ENCODE measurements at places on chromosomes 6 and 20. TPM values are rescaled to one million over a fixed set of nuclear protein-coding genes. Genes with fewer than 3 reads are reported as not detected.

The HLA-DOA gene
- total RNA-seq: 4.7 TPM

The KHDC1L gene
- total RNA-seq: not detected

GRCh38 chr20:32218156-32218900, 10.6 kb downstream of the POFUT1 start:
- DNase-seq: no peak

The SYNGAP1 gene
- 6.8 TPM for total RNA-seq

The SPDEF gene
- total RNA-seq: 59.4 TPM

DNA sequence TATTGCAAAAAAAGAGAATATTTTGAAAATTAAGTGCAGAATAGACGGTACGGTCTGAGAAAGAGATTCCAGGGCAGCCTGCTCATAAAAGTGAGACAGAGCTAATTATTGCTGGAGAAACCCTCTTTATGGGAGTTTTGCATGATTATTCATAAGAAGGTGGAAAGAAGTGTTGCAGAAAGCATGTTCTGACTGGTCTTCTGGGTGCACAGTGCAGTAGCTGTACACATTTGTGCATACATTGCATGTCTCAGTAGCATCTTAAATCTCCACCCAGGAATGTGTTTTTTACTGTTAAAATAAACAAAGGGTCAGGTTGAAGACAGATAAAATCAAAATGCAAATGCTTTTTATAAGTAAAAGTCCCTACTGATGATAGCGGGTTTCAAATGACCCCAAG, 1813.6 kb upstream of the DEFB115 start:
- DNase-seq: no peak

- no peak for DNase-seq
Measured at GRCh38 chr6:161195386-161195785, 78.5 kb downstream of the AGPAT4 start.

The PLN gene
- 2.7 TPM for total RNA-seq

DNA sequence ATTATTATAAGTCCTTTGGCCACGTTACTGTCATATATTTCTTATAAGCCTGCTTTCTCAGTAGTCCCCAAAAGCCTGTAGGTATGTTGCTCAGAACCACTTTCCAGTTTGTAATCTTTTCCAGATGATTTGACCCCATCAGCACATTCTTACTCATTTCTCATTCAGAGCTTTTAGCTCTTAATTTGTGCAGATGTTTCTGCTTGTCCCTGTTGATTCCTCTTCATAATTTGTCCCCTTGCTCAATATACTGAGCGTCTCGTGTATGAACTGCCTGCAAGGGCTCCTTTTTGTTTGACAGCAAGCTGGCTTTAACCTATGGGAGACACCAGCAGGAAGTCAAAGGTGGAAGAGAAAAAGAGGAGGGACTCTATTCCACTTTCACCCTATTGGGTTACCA, 733.8 kb upstream of the GJE1 start:
- DNase-seq: no peak

- DNase-seq: no peak
Measured at GRCh38 chr6:85472744-85473143, 22.9 kb downstream of the NT5E start.

GRCh38 chr6:14743474-14744211, 502.2 kb upstream of the JARID2 start:
- no peak for DNase-seq

DNA sequence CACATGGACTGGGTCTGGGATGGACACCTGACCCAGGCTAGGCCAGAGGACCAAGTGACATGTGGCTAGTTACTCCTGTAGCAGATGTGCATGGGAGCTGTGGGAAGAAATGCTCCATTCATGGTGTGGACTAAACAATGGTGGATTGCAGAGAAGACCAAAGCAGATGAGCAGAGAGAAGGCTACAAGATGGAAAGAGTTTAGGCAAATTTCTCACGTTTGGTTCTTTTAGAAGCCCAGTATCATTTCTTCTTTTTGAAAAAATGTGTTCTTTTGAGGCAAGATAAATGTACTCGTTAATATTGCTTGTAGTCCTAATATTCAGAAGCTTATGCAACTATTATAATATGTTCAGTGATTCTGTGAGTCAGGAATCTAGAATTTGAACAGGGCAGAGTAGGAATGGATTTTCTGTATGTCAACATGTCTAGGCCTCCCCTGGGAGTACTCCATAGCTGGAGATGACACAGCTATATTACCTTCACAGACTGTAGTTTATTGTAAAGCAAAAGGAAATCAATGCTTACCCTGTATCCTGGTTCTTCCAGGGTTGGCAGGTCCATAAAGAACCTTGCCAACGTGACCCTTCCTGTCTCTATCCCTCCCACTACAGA, 2.3 kb upstream of the BTN2A1 start:
- DNase-seq: no peak

DNA sequence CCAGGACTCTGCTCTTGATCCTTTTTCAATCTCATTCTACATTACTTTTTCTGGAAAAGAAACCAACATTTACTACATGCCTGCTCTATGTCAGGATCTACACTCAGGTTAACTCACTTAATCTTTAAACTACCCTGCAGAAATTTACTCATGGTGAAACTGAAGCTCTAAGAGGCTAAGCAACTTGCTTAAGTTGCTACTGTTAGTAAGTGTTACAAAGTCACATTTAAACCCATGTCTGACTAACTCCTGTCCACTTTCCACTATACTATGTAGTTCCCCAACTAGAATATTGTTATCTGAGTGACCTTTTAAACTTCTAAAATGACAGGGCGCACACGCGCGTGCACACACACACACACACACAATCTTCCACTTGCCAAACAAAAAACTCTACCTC, 5.0 kb downstream of the CEP162 start:
- no peak for DNase-seq

The CCR6 gene
- 0.21 TPM for total RNA-seq

GRCh38 chr20:20772497-20773085, 60.1 kb upstream of the RALGAPA2 start:
- no peak for DNase-seq

The APCDD1L gene
- total RNA-seq: 0.40 TPM

DNA sequence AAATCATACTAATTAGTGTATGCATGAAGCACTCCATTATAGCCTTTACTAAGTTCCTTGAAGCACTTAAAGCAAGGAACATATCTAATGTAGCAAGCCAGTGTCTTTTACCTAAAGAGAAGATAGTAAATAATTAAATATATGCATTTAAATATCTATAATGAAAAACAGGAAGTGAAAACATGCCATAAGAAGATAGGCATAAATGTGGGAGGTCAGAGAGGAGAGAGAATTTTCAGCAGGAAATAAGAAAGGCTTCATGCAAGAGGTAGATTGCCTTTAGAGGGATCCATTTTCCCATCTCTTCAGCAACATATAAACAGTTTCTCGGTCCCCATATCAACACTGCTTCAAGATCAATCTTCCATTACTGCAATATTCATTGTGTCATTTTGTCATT, 599.8 kb downstream of the FRK start:
- DNase-seq: no peak

The MLN gene
- not detected for total RNA-seq

The CDH4 gene
- 0.06 TPM for total RNA-seq

GRCh38 chr6:132310921-132311320, 90.4 kb downstream of the MOXD1 start:
- no peak for DNase-seq

DNA sequence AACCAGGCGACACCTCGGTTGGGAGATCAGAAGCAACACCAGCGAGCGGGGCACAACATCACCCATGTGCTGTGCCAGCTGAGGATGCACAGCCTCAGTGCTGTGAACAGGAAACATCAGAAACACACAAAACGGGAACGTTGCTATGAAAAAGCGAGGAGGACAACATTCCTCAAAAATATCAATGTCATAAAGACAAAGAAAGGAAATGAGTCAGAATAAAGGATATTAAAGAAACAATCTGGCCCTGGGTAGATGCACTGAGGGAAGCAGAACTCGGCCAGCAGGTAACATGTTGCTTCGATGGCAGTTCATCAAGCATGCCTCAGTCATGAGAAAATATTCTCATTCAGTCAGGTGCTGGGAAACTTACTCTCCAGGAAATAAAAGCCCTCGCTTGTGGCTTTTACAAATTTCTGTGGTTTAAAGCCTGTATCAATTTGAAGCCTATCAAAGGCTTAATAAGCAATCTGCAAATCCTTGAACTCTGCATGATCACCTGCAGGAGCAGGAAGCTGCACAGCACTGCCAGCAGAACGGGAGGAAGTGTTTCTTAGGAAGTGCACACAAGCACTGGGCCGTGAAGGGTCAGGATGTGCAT, 77.5 kb downstream of the GINS1 start:
- no peak for DNase-seq

The HEY2 gene
- total RNA-seq: 1.3 TPM

DNA sequence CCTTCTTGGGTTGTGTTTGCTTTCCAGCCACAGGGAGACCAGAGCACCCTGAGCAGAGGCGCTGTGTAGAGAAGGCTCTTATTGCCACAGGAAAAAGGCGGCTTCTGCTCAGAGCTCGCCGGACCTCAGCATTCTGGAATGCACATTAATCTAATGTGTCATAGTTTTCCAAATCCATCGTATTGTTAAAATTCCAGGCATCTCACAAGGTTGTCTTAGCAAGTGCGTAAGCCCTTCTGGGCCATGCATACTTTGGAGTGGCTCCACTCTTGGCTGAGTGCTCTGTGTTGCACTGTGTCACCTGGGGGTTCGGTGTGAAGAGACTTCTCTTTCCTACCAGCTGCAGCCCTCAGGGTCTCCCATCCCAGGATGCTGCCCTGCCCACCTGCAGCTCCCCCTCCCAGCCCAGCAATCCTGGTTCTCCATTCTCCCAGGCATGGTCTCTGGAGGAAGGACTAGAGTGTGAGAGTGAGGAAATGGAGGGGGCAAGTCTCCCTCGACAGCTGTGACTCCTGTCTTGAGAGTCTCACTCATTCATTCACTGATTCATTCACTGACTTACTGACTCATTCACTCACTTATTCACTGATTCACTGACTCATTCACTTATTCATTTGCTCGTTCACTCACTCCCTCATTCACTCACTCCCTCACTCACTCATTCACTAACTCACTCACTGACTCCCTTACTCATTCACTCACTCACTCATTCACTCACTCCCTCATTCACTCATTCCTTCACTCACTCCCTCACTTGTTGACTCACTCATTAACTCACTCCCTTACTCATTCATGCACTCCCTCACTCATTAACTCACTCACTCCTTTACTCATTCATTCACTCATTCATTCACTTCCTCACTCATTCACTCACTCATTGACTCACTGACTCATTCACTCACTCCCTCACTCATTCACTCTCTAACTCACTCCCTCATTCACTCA, 83.7 kb upstream of the MPC1 start:
- DNase-seq: no peak

The BCAS4 gene
- 2.8 TPM for total RNA-seq

DNA sequence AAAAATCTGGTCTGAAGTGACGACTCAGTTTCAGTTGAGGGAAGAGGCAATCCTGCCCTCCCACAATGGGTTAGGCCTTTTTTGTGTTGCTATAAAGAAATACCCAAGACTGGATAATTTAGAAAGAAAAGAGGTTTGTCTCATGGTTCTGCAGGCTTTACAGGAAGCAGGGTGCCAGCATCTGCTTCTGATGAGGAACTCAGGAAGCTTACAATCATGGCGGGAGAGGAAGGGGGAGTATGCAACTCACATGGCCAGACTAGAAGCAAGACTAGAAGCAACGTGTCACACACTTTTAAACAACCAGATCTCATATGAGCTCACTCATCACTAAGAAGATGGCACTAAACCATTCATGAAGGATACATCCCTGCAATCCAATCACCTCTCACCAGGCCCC, 529.3 kb downstream of the KIF16B start:
- no peak for DNase-seq

- DNase-seq: no peak
Measured at GRCh38 chr20:59469267-59470252, 134.8 kb upstream of the PHACTR3 start.

DNA sequence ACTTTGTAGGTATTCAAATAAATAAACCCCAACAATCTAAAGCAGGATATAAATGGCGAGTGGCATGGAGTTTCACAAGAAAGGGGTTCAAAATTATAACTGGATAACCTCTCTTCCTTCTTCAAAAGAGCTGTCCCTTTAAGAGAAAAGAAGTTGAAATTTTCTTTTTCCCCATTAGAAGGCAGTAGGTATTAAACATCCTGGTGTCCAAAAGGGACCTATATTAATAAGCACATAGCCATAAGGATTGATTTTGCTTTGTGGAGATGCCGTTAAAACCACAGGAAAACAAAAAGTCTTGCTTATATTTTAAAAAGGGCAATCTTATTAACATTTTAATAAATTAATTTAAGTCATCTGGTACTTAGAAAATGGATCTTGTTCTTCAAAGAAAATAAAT, 76.5 kb downstream of the LYRM4 start:
- DNase-seq: no peak

DNA sequence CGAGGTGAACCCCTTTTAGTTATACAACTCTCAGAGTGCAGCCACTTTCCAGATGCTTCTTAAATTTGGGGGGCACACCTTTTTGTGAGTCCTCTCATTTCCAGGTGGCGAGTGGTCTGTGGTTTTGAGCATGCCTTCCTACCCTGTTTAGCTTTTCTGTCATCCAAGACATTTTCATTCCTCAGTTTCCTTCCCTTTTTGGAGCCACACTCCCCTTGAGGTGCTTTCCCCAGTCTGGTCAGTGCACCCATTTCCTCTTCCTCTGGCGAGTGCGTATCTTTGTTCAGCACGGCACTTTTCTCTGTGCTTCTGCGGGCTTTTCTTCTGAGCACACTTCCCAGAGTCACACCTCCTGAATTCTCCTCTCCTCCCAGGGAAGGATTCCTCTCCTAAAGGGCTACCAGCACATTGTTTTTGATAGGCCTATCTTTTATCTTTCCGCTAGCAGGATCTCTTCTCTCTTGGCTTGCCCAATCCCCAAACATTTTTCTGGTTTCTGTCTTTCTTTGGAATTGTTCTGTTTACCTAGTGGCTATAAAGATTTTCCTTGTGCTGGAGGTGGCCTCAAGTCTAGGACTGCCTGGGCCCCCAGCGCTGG, 1.4 kb downstream of the PHF20 start:
- peak; percentile 24 for DNase-seq

DNA sequence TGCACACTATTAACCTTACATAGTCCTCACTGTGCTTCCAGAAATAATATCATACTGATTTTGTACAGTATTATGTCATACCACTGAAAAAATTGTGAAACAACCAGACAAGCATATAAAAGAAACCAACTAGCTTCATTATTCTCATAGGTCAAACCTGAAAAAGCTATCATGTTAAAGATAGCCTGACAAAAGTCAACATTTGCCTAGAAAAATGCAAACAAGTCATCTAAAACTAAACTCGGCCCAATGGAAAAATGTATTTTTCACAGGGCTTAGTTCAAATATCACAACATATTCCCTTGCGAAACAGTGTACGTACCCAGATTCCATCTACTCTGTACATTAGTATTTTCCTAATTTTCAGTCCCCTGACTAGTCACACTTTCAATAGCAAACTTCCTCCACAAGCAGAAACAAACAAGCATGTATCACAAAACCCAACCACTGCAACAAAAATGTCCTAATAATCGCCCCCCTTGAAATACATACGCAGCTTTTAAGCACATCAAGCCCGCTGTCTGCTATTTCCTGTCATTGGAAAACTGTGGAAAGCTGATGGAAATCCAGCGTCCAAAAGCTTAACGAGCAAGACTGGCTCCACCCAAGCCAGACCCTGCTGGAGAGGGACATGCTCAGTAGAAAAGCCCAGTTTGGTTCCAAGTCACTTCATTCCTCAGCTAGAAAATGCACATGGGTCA, 93.1 kb downstream of the EPB41L2 start:
- DNase-seq: no peak

GRCh38 chr6:111228094-111228493, 140.8 kb downstream of the SLC16A10 start:
- DNase-seq: no peak

GRCh38 chr6:79180052-79180451, 54.4 kb downstream of the HMGN3 start:
- DNase-seq: no peak

The TRAPPC3L gene
- total RNA-seq: not detected

The ARID1B gene
- 69.0 TPM for total RNA-seq

Data from left colon (tissue), 2 donors.